ENCODE measurements at places on chromosomes 11 and 22.

DNA sequence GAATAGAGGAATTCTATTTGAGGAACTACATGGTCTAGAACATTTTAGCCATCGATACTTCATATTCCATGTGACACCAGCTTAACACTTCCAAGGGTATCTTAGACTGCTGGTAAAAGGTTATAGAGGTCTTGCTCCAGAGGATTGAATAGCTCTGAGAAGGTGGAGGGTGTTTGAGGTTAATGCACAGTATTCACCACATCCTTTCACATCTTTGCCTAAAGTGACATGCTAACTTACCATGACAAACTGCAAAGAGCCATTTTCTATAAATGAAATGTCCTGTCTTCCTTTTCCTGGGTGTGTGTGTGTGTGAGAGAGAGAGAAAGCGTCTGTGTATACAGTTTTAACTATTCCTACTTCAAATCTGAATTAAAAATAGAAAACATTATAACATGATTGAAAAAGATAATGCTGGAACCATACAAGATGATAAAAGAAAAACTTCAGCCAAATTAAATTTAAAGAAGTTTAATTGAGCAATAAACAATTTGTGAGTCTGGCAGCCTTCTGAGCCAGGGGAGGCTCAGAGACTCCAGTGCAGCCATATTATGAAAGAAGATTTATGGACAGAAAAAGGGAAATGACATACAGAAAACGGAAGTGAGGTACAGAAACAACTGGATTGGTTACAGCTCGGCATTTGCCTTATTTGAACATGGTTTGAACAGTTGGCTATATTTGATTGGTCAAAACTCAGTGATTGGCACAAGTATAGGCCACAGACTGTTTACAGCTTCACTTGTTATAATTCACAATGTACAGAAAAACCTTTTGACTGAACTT is 320.9 kb upstream of the CCDC179 start:
- no peak for DNase-seq

DNA sequence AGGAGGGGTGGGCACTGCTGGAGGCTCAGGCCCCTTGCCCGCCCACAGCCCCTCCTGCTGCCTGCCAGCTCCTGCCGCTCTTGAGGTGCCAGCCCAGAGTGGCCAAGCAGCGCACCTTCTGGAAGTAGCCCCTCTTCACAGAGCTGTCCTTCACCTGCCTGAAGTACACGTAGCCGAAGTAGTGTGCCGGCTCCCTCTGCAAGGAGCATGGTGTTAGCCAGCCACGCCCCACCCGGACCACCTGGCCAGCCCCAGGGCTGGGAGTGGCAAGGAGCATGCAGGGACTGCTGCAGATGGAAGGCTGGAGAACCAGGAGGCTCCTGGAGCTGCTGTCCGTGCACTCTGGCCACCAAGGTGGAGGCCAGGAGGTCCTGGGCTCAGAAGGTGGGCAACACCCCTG is 9.6 kb downstream of the DENND6B start:
- no peak for DNase-seq

GRCh38 chr11:26702406-26702805 is 19.5 kb downstream of the SLC5A12 start:
- no peak for DNase-seq

GRCh38 chr11:109109571-109110315 is 312.2 kb upstream of the C11orf87 start:
- DNase-seq, result no peak

- no peak for DNase-seq
Observed at GRCh38 chr11:109644152-109644551, 222.2 kb downstream of the C11orf87 start.

- DNase-seq, result no peak
Observed at GRCh38 chr11:74479732-74480123, 12.4 kb upstream of the KCNE3 start.

DNA sequence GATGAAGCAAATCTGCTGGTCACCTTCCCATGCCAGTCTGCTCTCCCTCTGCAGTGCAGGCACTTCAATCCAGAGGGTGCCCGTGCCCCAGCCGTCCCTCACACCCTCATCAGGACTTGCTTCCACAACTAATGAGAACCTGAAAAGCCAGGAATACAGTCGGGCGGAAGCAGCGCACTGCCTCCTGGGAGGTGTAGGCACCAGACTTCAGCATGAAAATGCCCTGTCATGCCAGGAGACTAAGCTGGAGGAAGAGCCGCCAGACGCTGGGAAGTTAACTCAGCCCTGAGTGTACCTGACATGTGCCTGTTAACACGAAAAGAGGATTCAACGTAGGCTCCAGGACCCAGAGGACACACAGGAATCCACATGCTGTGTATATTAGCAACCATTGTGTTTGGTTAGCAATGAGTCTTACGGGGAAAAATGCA is 40.1 kb upstream of the FLI1 start:
- peak; percentile 18 for DNase-seq

DNA sequence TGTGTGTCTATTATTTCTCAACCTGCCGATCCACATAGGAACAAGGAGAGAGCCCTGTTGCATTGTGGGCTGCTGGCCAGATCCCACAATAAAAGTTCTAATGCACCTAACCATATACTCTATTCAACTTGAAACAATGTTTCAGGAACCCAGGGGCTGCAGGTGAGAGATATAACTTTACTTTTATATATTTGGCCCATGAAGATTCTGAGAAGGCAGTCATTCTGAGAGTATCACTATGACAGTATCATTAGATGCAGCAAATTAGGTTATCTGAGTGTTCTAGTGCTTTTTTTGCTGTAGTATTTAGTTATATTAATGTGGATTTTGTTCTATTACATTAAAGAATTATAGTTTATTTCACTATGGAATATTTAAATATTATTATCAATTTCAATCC is 655.1 kb upstream of the ARHGAP42 start:
- no peak for DNase-seq

GRCh38 chr22:22161924-22162851 is 82.4 kb upstream of the VPREB1 start:
- no peak for DNase-seq

DNA sequence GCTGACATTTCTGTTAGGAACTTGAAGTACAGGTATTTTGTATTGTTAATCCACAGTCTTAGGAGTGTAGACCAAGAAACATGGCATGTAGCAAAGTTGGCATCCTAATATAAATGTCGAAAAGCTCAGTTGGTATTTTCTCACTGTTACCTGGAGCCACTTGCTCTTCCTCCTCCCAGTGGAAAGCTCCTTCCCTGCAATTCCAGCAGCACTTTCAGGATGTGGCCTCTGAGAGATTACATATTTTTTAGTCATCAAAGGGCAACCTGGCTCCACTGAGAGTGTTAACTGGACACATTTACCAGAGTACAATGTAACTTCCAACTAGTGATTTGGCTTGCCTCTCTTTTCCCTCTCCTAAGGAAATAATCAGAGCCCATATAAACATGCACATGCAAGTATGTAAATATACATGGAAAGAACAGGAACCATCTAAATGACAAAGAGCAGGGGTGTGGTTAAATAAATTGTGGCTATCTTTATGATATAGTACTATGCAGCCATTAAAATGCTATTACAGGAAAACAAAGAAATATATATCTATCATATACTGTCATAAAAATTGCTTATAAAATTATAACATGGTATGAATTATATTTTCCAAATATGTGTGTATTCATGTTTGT is 14.3 kb upstream of the EED start:
- no peak for DNase-seq

GRCh38 chr22:38531251-38531938 is 25.3 kb upstream of the DDX17 start:
- no peak for DNase-seq

DNA sequence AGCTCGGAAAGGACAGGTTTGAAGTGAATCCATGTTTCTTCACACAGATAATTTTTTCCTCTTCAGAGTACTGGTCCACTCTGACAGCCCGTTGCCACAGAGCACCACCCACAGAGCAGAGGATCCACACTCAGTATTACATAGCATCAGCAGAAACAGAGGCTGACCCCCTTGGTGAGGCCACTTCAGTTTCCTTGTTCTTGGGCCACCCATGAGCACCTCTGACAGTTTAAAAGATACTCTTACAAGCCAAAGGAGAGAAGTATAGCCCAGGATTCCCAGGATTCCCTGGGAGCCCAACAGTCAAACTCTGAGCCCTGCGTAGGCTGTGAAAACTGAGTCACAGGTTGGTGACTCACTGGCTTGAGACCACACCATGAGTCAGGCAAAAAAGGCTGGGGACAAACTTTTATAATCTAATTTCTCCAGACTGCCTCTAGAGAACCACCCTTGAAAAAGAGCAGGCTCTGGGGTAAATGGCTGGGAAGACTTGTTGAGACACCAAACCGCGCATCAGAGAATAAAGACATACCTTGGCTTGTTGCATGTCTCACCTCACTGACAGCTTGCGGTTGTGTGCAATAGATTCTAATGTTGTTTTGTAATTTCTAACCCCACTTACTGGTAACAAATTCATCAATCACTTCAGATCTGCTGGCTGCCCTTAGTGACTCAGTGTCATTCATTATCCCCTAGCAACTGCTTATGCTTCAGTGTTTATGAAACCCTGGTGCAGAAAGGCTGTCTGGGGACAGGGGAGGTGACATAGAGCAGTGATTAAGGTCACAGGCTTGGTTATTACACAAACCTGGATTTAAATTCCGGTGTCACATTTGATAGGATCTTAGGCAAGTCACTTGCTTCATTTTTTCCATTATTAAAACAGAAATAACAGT is 56.9 kb upstream of the PRSS23 start:
- DNase-seq, result no peak

DNA sequence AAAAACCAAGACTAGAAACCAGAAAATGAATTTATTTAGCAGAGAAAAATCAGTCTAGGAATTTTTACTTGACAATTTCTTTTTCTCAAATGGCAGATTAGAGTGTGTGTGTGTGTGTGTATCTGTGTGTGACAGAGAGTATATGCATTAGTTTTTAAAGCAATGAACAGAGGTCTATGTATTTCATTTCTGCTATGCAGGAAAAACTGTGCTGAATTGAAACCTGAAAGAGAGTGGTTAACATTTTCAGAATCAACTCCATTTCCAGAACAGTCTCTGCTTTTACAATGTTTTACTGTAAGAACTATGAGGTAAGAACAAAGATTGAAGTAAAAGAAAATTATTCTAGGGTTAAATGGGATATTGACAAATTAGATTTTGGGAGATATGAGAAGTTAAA is 114.8 kb downstream of the GRM5 start:
- no peak for DNase-seq

GRCh38 chr11:11512929-11513328 is 108.9 kb downstream of the GALNT18 start:
- DNase-seq, result no peak

Data from iPS DF 6.9 (cell line).